Suprapubic skin (tissue), 4 donors: ENCODE measurements at places on chromosomes 7 and 10. TPM values are rescaled to one million over a fixed set of nuclear protein-coding genes. Genes with fewer than 3 reads are reported as not detected.

The CFAP70 gene
- 12.9 TPM for total RNA-seq

The ZNF438 gene
- 6.2 TPM for total RNA-seq

The CTAGE4 gene
- 7.5 TPM for total RNA-seq

The BMPER gene
- total RNA-seq, result 7.2 TPM

The GRID1 gene
- 3.1 TPM for total RNA-seq

The SUV39H2 gene
- total RNA-seq, result 5.1 TPM

The PGAM2 gene
- 2.3 TPM for total RNA-seq

The MACC1 gene
- total RNA-seq, result 11.4 TPM

The PTPRE gene
- total RNA-seq, result 10.2 TPM

The FRMPD2 gene
- total RNA-seq, result not detected

The HECW1 gene
- total RNA-seq, result not detected

The DLX5 gene
- 14.2 TPM for total RNA-seq

The CALCR gene
- not detected for total RNA-seq

The POU6F2 gene
- total RNA-seq, result not detected

The LZTS2 gene
- total RNA-seq, result 61.9 TPM

The WNT2 gene
- 0.68 TPM for total RNA-seq

The TUBB8 gene
- not detected for total RNA-seq

The FAM25G gene
- total RNA-seq, result 41.8 TPM

The PTPN20 gene
- total RNA-seq, result 7.5 TPM

The ELFN1 gene
- total RNA-seq, result 2.5 TPM

The OR2A42 gene
- total RNA-seq, result not detected

The MBLAC1 gene
- total RNA-seq, result 4.1 TPM

The CFTR gene
- 13.5 TPM for total RNA-seq

The CALY gene
- total RNA-seq, result 0.30 TPM

The CROT gene
- 18.5 TPM for total RNA-seq

The CCDC172 gene
- total RNA-seq, result not detected

The PRLHR gene
- not detected for total RNA-seq

The GRM8 gene
- total RNA-seq, result not detected

The NOLC1 gene
- total RNA-seq, result 94.9 TPM

The SSC4D gene
- not detected for total RNA-seq

The SPDYE16 gene
- not detected for total RNA-seq

The CFAP69 gene
- 6.7 TPM for total RNA-seq

The STEAP1 gene
- 4.5 TPM for total RNA-seq

The RADIL gene
- total RNA-seq, result 2.3 TPM

The PGAM1 gene
- total RNA-seq, result 238 TPM

The UPK3B gene
- 10.2 TPM for total RNA-seq
